ENCODE measurements at places on chromosomes 2 and 18.

DNA sequence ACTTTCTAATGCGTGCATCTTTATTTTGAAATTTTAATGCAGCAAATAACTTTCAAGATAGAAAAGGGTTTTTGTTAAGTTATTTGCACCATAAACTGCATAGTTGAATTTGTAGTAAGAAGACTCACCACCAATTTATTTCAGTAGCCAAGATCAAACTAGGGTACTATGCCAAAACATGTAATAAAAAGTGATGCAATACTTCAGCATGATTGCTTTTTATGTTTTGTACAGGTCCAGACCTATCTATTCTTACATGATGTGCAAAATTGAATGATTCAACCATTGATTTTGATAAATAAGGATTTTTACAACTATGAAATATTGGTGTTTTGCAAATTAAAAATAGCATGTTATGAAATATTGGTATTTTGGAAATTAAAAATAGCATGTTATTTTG, 26.7 kb downstream of the AGPS start:
- no peak overlapping the region for H3K4me3 ChIP-seq
- no peaks in the 10 kb centered on the region for H3K27me3 ChIP-seq
- peaks cover 17% of the 10 kb centered on the region for H3K36me3 ChIP-seq
- peaks cover 17% of the 10 kb centered on the region for H3K4me1 ChIP-seq
- DNase-seq, result no peak

GRCh38 chr2:40370007-40370395, 81.9 kb downstream of the SLC8A1 start:
- no peak overlapping the region for H3K27ac ChIP-seq
- no peak overlapping the region for H3K4me3 ChIP-seq
- DNase-seq, result peak; percentile 34
- H3K36me3 ChIP-seq, result no peaks in the 10 kb centered on the region
- no peaks in the 10 kb centered on the region for H3K27me3 ChIP-seq

GRCh38 chr2:2570360-2570759, 239.3 kb upstream of the MYT1L start:
- H3K4me3 ChIP-seq, result no peak overlapping the region
- H3K27me3 ChIP-seq, result no peaks in the 10 kb centered on the region
- no peak overlapping the region for H3K27ac ChIP-seq
- no peaks in the 10 kb centered on the region for H3K36me3 ChIP-seq
- no peak for DNase-seq

DNA sequence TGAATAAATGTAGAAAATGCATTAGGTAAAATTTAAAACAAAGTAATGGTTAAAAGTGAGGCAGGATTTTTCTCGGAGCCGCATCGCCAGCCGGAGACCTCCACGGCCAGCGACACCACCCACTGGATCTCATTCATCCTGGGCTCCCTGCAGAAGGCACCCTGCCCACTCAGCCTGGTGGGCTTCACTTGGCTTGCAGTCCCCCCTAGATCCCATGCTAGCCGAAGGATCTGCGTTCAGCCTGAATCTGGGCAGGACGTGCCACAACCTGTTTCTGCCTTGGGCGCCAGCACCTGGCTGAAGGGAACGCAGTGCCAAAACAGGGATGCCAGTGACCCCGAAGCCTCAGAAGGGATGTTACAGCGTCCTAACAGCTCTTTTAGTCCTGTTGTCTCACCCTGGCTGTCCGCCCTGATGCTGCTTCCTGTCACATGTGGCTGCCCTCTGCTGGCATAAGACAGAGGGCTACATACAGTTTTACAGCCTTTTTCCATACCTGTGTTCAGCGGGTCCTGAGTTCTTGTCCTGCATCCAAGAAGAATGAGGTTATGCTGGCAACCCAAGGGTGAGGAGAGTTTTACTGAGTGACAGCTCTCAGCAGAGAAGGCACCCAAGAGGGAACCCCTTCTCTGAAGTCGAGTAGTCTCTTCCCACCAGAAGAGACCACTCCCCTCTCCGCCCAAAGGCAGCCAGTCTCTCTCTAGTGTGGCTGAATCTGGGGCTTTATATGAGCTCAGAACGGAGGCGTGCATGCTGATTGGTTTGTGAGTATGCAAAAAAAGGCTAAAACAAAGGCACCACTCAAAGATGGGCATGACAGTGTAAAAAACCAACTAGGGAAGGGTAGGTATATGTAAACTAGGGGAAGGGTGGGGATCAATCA, 173.1 kb upstream of the GYPC start:
- H3K4me3 ChIP-seq, result no peak overlapping the region
- DNase-seq, result no peak
- no peaks in the 10 kb centered on the region for H3K4me1 ChIP-seq
- H3K36me3 ChIP-seq, result no peaks in the 10 kb centered on the region

DNA sequence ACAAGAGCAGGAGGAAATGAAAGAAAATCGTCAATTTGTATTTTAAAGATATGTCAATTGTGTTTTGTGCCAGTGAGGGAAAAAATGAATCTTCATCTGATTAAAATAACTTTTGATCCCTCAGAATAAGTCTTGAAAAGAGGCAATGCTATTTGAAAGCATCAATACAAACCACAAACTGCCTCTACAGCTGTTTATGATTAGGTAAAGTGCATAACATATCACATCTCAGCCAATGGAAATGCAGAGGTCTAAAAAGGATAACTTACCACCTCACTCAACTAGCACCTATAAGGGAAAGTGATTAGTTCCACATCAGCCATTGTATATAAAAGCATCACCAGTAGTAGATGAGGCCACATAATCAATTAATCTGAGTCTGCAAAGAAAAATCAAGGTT, 492.2 kb upstream of the CDH2 start:
- H3K36me3 ChIP-seq, result no peaks in the 10 kb centered on the region
- no peaks in the 10 kb centered on the region for H3K4me1 ChIP-seq
- DNase-seq, result no peak
- H3K27me3 ChIP-seq, result no peaks in the 10 kb centered on the region

- H3K27me3 ChIP-seq, result peaks cover 18% of the 10 kb centered on the region
- DNase-seq, result no peak
- no peaks in the 10 kb centered on the region for H3K36me3 ChIP-seq
- H3K4me1 ChIP-seq, result no peaks in the 10 kb centered on the region
These were observed 8.4 kb downstream of the FAP start for GRCh38 chr2:162234620-162235462.

- H3K4me3 ChIP-seq, result peak overlapping the region; percentile 84
- peak overlapping the region; percentile 77 for H3K27ac ChIP-seq
- H3K36me3 ChIP-seq, result peaks cover 1% of the 10 kb centered on the region
- peaks cover 22% of the 10 kb centered on the region for H3K4me1 ChIP-seq
- H3K27me3 ChIP-seq, result peaks cover 32% of the 10 kb centered on the region
These were observed 1.8 kb upstream of the NFATC1 start for GRCh38 chr18:79393635-79394533.

DNA sequence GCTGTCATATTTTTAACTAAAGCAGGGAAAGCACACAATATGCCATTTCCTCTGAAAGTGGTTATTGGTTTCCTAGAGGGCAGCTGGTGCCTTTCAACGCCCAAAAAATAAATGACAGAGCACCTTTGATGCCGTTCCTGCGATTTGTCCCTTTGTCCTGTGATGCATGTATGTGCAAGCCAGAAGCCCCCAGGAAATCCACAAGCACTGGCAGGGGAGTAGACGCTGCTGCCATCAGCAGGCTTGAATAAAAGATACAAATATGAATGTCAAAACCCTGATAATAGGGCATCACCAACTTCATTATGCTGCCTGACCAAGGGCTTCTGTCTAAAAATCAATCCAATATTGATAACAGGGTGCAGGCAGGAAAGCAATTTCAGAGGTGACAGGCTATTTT, 246.1 kb downstream of the FBXO15 start:
- H3K36me3 ChIP-seq, result no peaks in the 10 kb centered on the region
- H3K4me3 ChIP-seq, result no peak overlapping the region
- H3K4me1 ChIP-seq, result no peaks in the 10 kb centered on the region

DNA sequence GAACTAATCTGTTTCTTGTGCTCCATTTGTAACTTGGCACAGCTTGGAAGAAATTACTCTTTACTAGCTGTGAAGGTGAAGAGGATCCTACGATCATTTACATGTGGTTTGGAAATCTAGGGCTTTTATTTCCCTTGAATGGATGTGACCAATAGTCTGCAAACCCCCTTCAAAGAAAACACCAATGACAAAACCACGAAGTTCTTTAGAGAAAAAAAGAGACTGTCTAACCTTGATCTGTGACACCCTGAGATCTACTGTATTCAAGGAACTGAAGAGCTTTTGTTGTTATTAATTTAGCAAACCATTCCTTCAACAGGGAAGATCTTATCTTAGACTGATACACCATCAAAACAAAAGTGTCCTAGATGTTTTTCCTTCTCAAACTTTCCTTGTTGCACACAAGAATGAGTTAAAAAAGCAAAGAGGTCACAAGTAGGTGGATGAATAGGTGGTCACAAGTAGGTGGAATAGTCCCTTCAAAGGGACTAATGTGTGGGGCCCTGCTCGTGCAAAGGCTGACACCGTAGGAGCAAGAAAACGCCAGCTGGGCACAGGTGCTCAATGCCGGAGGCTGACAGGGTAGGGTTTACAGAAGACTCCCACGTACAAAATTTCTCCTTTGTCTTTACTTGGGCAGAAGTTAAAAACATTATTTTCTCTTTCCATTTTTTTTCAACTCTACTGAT, 95.6 kb upstream of the ITGB6 start:
- H3K4me3 ChIP-seq, result no peak overlapping the region
- H3K27me3 ChIP-seq, result no peaks in the 10 kb centered on the region
- peaks cover 52% of the 10 kb centered on the region for H3K4me1 ChIP-seq

GRCh38 chr2:31578316-31578715, 2.4 kb downstream of the SRD5A2 start:
- peaks cover 32% of the 10 kb centered on the region for H3K27me3 ChIP-seq
- H3K4me3 ChIP-seq, result no peak overlapping the region
- no peaks in the 10 kb centered on the region for H3K4me1 ChIP-seq
- no peak overlapping the region for H3K27ac ChIP-seq
- no peaks in the 10 kb centered on the region for H3K36me3 ChIP-seq

GRCh38 chr2:48328159-48328809, 201.7 kb upstream of the STON1 start:
- H3K27me3 ChIP-seq, result no peaks in the 10 kb centered on the region
- H3K4me1 ChIP-seq, result peaks cover 57% of the 10 kb centered on the region
- no peak overlapping the region for H3K27ac ChIP-seq
- H3K36me3 ChIP-seq, result peaks cover 8% of the 10 kb centered on the region

DNA sequence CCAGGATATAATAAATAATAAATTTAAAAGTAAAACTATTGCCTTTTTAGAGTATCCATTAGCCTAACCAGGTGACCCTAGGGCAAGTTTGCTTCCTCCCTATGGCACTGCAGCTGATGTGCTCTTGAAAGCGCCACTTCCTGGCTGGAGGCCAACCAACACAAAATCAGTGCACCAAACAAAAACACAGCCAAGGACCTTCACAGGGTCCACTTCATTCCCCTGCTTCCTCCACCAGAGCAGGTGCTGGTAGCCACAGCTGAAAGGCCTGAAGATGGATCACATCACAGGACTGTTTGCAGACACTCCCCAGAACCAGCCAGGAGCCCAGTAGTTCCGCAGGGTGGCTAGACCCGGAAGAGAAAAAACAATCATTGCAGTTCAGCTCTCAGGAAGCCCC, 108.8 kb downstream of the TWIST2 start:
- H3K4me3 ChIP-seq, result no peak overlapping the region
- peaks cover 15% of the 10 kb centered on the region for H3K27me3 ChIP-seq
- DNase-seq, result no peak
- no peak overlapping the region for H3K27ac ChIP-seq
- no peaks in the 10 kb centered on the region for H3K4me1 ChIP-seq
- H3K36me3 ChIP-seq, result no peaks in the 10 kb centered on the region

DNA sequence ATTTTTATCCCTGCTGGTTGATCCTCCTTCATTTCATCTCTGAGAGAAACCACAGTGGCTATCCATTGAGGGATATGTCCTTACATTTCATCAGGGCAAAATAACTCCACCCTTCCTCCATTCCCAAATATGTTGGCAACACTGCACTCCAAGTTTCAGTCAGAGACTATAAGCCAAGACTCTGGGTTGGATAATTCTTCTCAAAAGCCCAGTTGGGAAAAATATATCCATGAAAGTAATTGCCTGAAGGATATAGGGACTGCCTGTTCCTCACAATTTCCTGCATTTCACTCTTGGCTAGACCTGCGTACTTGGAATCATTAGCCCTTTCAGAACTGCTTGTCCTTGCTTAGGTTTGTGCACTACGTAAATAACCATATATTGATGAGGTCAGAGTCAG, 27.9 kb upstream of the EPB41L3 start:
- H3K4me1 ChIP-seq, result no peaks in the 10 kb centered on the region
- H3K4me3 ChIP-seq, result no peak overlapping the region
- H3K36me3 ChIP-seq, result no peaks in the 10 kb centered on the region
- DNase-seq, result no peak
- H3K27me3 ChIP-seq, result no peaks in the 10 kb centered on the region

Measured in T-helper 2 cell treated with Interferon-gamma antibody and Interleukin-4, amounts not matched to agents 5 μg/mL and 100 μg/mL, for 36 hours (primary cell).